ENCODE measurements at places on chromosomes 3 and 15.
A peak's percentile ranks its signal among the peaks of the same experiment; 100 is the strongest.

- DNase-seq = no peak
These were observed 651.7 kb upstream of the CCDC54 start for GRCh38 chr3:106725566-106725965.

DNA sequence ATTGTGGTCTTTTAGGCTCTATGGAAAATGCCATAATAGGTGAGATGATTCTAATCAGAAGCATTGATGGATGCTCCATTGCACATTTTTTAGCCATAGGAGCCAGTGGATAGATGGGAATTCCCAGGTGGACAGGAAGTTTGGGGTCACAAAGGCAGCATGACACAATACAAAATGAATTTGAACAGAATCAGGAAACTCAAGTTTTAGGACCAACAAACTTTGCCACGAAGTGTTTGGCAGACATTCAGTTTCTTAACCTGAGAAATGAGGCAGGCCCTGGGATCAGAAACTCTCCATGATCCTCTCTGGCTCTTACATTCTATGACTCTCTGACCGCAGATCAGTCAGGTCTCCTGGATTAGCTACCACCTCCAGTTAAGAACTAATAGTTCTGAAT, 275.4 kb downstream of the TIGIT start:
- DNase-seq = no peak

DNA sequence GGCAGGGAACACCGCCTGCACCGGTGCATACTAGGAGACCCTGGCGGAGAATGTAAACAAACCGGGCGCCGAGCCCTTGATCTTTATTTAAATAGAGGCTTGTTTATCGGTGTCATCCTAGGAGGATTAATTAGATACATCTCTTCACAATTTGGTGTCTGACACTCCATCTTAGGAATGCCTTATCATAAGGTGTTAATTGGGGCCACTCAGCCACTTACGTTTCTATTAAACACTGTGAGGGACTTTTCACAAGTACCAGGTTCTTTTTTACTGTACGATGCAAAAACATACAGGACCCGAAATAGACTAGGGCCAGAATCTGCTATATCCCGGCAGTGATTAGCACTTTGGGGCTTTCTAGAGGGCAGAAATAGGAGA, 8.0 kb downstream of the EOMES start:
- DNase-seq = no peak

DNA sequence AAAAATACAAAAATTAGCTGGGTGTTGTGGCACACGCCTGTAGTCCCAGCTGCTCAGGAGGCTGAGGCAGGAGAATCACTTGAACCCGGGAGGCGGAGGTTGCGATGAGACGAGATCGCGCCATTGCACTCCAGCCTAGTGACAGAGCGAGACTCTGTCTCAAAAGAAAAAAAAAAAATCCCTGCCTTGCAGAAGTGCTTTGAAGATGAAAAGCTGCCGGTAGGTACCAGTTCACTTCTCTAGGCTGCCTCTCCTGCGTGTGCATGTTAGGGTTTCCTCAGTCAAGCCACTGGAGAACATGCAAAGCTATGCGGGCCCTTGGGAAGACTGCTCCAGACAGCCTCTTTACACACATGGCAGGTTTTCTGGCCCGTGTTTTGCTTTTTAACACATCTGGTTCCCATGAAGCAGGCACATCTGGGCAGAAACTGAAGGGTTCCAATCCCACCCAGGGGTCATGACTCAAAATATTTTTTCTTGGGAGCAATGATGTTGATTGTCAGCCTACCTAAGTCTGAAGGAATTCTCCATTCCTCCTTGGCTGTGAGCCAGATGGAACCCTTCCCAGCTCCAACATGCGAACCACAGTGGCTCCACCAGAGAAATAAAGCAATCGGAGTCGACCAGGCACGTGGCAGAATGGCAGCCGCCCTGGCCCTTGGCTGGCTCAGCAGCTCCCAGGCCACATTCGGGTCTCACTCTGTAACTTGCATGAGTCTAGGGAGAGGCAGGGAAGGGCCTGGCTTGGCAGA, 29.6 kb downstream of the MGLL start:
- no peak for DNase-seq

- DNase-seq = no peak
These were observed 50.3 kb downstream of the CMTM8 start for GRCh38 chr3:32288819-32289218.

DNA sequence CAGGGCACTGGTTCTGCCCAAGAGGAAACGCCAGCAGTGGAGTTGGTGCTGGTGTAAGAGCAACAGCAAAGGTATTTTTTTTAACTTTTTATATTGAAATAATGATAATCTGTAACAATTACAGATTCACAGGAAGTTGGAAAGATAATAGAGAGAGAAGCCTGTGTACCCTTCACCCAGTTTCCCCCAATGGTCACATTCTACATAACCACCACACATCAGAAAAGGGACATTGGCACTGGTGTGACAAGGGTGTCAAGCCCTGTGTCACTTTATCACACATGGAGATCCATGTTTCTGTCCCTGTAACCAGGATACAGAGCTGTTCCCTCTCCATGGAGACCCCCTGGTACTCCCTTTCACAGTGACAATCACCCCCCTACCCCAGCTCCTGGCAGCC, 9.1 kb upstream of the PLXNA1 start:
- DNase-seq = no peak

DNA sequence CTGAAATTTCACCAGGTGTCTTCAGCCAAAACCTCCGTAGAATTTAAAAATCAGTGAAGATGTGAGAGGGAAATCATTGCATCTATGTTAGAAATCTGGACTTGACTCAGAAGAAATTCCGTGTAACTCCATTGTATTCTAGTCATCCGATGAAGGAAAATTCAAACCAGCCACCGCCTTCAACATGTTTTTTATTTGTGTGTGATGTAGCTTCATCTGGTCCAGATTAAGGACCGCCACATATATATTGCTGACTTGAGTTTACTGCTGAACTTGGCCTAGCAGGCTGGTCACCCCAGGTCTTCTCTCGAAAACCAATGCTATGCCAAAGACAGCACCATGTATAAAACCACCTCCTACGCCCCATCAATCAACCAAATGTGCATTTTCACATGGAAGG, 120.9 kb downstream of the FOXP1 start:
- DNase-seq = no peak

DNA sequence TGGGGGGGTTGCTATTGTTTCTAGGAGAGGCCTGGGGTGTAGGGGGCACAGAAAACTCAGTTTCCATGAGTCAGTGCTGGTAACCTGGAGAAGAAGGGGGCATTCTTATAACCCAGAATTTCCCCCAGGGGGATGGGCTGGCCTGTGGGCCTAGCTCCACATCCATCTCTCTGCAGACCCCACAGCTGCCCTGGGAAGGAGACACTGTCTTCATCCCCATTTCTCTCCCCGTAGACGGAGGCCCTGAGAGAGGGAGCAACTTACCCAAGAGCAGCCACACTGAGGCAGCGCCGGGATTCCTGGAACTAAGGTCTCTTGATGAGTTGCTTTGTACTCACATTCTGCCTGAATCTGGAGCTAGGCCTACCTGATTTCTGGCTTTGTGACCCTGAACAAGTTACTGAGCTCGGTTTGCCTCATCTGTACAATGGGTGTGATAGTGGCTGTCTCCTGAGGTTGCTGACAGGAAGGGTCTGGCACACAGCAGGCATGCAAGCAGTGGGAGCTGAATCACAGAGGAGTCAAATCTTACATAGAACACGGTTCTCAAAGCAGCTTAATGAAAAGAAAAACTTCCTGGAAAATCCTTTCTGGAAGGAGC, 55.0 kb upstream of the LCTL start:
- no peak for DNase-seq

DNA sequence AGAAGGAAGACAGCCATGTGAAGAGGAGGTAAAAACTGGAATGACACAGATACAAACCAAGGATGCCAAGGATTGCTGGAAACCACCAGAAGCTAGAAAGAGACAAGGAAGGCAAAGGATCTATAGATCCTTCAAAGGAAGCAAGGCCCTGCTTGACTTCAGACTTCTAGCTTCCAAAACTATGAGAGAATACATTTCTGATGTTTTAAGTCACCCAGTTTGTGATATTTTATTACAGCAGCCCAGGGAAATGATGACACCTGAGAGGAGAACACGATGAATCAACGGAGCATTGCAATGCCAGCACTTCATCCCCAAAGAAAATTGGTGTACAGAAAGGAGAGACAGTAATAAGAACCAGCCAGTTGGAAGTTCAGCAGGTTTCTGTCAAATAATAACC, 116.3 kb downstream of the MAGI1 start:
- DNase-seq = no peak

DNA sequence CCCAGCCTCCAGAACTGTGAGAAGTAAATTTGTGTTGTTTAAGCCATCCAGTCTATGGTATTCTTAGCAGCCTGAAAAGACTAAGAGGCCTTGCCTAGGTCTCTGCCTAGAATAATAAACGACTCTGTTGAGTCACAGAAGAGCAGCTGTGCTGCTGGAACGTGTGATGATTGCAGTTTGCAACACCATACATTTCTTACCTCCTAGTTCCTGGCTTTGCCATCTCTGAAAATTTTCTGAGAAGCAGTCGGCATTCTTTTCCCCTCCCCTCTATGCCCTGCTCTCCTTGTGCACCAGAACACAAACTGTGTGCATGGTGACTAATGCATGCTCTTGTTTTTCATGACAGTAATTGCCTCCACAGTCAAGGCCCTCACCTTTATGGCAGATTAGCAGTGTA, 301.3 kb downstream of the IL20RB start:
- no peak for DNase-seq

GRCh38 chr15:25719101-25719985, 143.8 kb downstream of the ATP10A start:
- no peak for DNase-seq

DNA sequence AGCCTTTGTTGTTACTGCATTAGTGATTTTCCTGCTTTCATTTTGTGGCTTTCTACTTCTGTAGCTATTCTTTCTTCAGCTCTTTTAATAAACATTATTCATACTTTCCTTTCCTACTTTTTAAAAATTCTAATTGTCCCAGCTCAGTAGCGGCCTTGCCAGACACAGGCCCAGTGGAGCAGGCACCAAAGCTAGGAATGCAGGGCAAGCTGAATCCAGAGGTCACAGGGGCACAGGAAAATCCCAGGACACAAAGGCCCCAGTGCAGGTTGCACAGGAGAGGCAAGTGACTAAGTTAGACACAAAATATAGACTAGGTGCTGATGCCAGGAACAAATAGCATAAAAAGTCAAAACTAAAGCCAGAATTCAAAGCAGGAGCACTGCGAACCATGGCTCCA, 49.0 kb upstream of the CCDC80 start:
- no peak for DNase-seq

- DNase-seq = no peak
These were observed 14.4 kb downstream of the TMOD2 start for GRCh38 chr15:51765751-51766150.

- no peak for DNase-seq
These were observed 97.6 kb downstream of the MEX3B start for GRCh38 chr15:81948222-81948621.

- peak; percentile 11 for DNase-seq
These were observed 3.7 kb downstream of the IQSEC1 start for GRCh38 chr3:13069495-13069894.

DNA sequence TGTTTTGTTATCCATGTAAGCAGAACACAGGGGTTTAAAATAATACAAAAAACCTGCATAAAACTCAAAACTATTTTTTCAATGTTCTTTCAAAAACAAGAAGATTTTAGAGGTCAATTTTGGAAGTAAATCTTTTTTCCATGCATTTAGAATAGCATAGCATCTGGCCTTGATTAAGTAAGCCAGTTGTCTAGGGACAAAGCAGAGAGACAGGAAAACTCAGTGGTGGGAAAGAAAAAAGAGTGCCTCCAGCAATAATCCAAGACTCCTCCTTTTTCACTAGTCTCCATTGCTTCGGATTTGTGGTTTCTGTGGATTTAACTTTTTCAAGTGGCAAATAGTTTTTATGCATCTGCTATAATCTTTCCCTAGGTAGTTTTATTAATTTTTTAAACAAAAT, 88.9 kb downstream of the SUCNR1 start:
- no peak for DNase-seq

GRCh38 chr3:162489853-162490252, 993.2 kb downstream of the OTOL1 start:
- no peak for DNase-seq

DNA sequence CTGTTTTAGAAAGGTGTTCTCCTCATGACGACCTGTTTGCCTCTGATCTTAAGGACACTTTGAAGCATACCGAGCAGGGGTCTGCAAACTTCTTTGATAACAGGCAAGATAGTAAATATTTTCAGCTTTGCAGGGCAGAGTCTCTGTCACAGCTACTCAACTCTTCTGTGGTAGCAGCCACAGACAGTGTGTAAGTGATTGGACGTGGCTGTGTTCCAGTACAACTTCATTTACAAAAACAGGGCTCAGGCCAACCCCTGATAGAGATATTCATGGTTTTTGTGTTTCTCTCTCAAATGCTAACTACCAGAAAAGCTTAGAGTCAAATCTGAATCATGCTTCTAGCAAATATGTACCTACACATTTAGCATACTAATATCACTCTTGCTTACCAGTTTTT, 51.5 kb downstream of the TGFBR2 start:
- DNase-seq = no peak

GRCh38 chr15:40937762-40938535, 8.8 kb downstream of the DLL4 start:
- DNase-seq = no peak

DNA sequence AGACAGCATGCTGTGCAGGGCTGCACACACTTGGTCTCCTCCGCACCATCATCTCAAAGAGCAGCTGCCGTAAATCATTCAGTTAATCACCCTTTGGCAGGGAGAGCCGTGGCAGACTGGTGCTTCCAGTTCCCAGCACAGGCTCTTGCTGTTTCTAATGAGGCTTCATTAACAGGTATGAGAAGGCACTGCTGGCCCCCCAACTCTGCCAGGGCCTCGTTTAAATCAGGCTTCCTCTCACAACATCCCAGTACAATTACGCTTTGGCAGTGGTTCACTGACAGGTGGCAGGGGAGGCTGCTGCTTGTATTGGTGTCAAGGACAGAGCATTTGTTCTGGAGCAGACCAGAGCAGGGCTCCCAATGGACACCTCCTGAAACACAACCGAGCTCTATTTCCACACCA, 77.1 kb downstream of the BFSP2 start:
- DNase-seq = no peak

DNA sequence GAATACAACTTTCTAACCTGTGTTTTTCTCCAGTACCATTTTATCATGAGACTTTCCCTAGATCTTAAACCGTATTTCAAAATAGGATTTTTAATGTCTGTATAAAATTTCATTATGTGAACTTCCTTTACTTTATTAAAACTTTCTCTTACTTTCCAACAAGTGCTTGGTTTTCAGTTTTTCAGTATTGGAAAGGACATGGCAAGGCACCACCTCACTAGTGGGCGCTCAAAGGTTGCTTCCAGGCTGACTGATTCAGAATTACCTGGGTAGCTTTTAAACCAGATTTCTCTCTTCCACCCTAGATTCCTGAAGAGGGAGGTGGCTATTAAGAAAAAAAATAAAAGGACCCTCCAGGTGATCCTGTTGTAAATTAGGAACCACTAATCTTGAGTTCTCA, 236.6 kb downstream of the SOX2 start:
- DNase-seq = no peak

GRCh38 chr3:135576751-135577150, 388.8 kb upstream of the PPP2R3A start:
- no peak for DNase-seq

GRCh38 chr3:72985576-72985975, 11.0 kb upstream of the PPP4R2 start:
- no peak for DNase-seq

GRCh38 chr3:112610121-112610520, 30.8 kb downstream of the CCDC80 start:
- no peak for DNase-seq

All from activated T-helper 1 cell treated with anti-CD3 and anti-CD28 coated beads, Interleukin-2, amount 50 U/mL, for 16 hours (primary cell).